ENCODE measurements at places on chromosomes 6 and 20. TPM values are rescaled to one million over a fixed set of nuclear protein-coding genes. Genes with fewer than 3 reads are reported as not detected.
A peak's percentile ranks its signal among the peaks of the same experiment; 100 is the strongest.

The ZNF831 gene
- total RNA-seq: not detected

The RAET1L gene
- not detected for total RNA-seq

GRCh38 chr6:16623731-16624130, 137.5 kb downstream of the ATXN1 start:
- DNase-seq: no peak

- DNase-seq: no peak
These were observed 129.9 kb downstream of the JARID2 start for GRCh38 chr6:15375638-15376290.

- DNase-seq: no peak
These were observed 234.1 kb downstream of the SOX4 start for GRCh38 chr6:21827425-21828202.

GRCh38 chr20:1035466-1035865, 33.4 kb upstream of the RSPO4 start:
- DNase-seq: no peak

GRCh38 chr6:27273783-27274182, 26.3 kb downstream of the PRSS16 start:
- no peak for DNase-seq

- no peak for DNase-seq
These were observed 13.6 kb downstream of the FAM83B start for GRCh38 chr6:54860132-54860531.

DNA sequence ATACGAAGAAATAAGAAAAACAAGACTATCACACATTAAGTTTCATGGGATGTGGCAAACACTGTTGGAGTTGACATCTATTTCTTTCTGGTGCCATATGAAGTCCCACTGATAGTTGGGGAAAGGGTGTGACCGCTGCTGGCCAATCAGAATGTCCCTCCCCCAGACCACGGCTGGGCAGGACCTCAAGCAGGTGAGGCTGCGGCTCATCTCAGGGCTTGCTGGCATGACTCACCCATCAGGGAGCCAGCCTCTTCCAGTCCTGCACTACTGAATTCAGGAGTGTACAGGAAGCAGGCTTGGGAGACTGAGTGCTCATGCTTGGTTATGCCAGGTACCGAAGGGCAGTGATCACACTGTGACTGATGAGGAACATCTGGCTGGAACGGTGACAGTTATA, 18.9 kb downstream of the PREP start:
- DNase-seq: no peak

- no peak for DNase-seq
These were observed 25.1 kb upstream of the SLC17A3 start for GRCh38 chr6:25899123-25899522.

GRCh38 chr20:25259788-25260254, 11.9 kb downstream of the PYGB start:
- no peak for DNase-seq

The MICB gene
- 9.0 TPM for total RNA-seq

The SPACA1 gene
- not detected for total RNA-seq

DNA sequence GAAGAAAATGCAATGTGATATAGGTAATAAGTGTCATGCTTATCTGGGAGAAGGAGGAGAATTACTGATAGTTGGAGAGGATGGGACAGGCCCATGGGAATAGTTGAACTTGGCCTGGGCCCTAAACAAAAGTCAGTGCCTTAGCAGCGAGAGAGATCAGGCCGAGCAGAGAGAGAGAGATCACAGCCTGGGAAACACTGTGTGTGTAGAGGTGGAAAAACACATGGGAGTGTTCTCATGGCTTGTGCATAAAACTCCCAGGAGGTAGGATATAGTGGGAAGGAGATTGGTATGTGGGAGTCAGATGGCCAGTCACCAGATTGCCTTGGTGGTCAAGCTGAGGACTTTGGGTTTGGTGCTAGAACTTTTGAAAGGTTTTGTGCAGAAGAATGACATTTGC, 47.6 kb downstream of the FIG4 start:
- DNase-seq: no peak

The DEFB124 gene
- total RNA-seq: not detected

The NKX2-2 gene
- total RNA-seq: not detected

DNA sequence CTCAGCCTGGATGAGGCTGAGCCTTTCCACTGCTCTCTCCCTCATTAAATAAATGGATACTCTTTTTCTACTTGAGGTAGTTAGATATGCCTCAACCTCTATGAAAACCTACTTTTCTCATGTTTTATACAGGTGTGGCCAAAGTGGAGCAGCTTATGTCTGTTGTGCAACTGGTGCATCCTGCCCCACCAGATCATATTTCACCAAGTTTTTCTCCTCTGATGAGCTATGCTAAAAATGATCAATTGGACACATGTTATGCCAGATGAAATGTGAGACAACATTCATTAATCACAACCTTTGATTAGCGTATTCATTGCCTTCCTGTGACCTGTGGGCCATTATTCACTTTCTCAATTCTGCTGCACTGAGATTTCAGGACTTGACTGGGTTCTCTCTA, 106.9 kb upstream of the NEDD9 start:
- DNase-seq: no peak

- no peak for DNase-seq
These were observed 4.8 kb downstream of the BMP7 start for GRCh38 chr20:57261457-57262251.

DNA sequence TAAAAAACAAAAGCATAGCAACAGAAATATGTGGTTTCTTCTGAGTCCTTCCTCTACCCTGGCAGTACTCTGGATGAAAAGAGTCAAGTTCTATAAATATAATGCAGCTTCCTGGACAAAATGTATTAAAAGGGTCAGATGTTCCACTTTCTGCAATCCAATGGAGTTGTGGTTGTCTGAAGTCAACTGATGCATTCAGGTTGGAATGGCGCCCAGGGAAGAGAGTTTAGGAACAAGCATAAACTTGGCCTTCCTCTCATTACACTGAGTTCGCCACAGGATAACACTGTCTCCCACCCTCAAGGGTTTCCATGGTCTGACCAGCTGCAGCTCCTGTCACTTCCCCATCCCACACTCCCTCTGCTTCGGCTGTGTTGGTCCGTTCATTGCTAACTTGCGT, 66.4 kb downstream of the PLEKHG1 start:
- DNase-seq: no peak

- DNase-seq: no peak
These were observed 23.5 kb downstream of the TM9SF4 start for GRCh38 chr20:32132911-32133549.

The RFX6 gene
- not detected for total RNA-seq

DNA sequence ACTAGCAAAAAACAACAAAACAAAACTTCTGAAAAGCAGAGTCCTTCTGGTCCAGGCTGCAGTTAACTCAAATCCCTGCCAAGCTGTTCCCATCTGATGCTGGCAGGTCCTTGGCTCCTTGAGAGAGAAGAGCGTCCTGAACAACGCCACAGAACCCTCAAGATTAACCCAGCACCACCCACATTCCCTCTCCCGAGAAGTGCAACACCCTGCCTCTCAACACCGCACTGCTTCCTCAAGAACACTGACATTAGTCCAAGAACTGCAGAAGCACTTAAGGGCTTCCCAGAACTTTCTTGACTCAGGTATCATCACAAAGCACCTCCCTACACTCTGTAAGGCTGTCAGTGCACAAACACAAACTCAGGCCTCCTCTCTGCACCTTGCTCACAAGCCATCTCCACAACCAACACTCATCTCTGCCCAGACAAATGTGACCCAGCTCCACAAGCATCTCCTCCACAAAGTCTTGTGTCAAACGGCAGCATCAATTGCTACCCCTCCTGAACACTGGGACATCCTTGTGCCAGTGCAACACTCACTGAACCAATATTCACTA, 7.5 kb downstream of the MRPL14 start:
- no peak for DNase-seq

The ADA gene
- 10.6 TPM for total RNA-seq

The PSORS1C2 gene
- not detected for total RNA-seq

DNA sequence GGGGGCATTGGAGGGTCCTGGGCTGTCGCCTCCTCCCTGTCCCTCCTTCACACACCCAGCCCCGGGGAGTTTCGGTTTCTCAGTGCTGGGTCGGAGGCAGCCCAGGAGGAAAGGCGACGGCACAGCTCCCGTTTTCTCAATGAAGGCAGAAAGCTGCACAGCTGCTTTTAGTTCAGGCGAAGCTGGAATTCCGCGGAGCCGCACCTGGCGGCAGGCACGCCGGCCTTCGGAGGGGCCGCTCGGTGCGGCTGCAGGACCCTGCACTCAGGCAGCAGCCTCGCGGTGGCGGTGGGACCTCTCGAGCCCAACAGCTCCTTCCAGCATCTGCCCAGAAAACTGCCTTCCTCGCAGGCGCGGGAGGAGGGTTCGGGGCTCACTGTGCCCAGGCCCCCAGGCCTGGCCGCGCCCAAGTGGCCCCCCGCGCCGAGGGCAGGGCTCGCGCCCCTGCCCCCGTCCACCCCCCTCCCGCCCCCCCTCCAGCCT, 4.6 kb downstream of the FOXQ1 start:
- DNase-seq: no peak

DNA sequence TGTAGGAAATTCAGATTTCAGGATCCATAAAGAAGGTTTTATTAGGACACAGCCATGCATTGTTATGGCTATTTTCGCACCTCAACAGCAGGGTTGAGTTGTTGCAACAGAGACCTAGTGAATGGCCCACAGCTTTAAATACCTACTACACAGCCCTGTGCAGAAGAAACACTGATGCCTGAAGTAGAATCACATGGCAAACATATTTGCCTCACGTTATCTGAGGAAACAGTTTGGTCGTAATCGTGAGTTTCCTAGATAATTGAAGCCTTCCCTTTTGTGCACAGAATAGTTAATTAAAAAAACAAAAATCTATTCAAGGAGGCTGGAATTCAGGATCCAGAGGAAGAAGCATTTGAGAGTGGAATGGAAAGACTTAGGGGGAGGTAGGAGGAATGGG, 55.1 kb downstream of the GCNT2 start:
- DNase-seq: no peak

The MLIP gene
- total RNA-seq: not detected

- DNase-seq: peak; percentile 59
These were observed 33.0 kb downstream of the FRMD1 start for GRCh38 chr6:168045706-168046620.

GRCh38 chr6:25441663-25442270, 162.6 kb downstream of the CARMIL1 start:
- no peak for DNase-seq

DNA sequence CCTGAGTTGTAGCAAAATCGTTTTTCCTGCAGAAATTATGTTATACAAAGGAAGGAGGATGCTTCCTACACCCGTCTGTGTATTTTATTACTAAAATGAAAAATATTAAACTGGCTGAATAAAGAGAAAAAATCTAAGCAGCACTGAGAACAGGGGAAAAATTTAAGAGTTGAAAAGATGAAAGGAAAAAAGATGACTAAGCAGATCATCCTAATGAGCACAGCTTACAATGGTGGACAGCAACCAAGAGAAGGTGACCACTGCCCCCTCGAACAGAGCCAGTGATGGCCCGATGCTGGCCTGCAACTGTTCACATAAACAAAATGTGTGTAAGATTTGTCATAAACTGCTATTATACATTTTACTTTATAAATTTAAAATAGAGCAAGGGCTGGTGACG, 4.2 kb downstream of the PROKR2 start:
- DNase-seq: no peak

DNA sequence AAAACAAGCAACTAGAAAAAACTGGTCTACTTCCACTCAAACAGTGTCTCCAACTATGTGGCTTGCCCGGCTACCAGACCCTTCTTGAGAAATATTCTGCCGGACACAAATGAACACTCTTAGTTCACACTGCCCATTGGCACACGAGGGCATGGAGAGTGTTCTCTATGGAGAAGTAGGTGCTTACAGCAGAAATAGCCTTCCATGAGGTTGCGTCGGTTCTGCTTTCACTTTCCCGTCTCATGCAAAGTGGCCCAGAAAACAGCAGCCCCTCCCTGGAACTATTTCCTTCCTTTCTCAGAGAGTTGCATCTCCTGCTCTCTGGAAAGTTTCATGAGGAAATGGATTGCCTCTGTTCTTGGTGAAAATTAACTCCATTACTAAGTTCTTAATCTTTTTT, 9.5 kb upstream of the HLA-DOA start:
- DNase-seq: no peak

The TMEM151B gene
- total RNA-seq: not detected

The FGD2 gene
- not detected for total RNA-seq

DNA sequence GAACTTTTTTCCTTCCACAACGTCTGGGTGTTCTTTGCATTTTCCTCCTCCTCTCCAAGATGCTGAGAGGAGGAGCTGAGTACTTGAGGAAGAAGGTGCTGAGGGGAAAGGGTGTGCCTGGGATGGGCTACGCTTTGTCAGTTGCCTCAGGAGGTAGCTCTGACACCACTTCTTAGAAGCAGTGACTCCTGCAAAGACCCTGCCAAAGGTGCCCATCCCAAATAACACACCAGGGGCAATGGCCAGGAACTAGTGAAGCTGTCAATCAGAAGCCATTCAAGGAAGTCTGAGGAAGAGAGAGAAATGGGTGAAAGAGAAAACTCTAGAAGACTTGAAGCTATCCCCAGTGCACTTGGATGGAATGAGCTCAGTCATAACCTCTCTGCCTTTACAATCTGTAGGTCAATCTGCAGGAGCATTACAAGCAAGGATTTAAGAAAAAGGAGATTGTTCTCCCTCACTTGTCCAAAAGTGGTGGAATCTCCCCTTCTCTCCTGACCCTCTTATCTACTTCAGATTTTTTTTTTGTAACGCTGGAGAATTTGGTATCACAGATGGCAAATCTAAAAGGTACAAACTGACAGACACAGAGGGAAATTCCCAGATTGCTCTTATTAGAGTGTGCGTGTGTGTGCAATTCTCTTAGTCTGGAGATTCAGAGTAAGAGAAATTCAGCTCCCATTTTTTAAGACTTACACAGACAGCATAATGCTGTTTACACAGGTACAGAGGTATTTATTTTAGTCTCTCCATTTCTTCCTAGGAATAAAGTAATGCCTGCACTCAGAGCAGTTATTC, 242.6 kb downstream of the GMPR start:
- DNase-seq: no peak

- DNase-seq: no peak
These were observed 469 bp downstream of the STX16 start for GRCh38 chr20:58651559-58651945.

The SYNJ2 gene
- 53.1 TPM for total RNA-seq

- no peak for DNase-seq
These were observed 56.1 kb downstream of the ADAT2 start for GRCh38 chr6:143394389-143394788.

DNA sequence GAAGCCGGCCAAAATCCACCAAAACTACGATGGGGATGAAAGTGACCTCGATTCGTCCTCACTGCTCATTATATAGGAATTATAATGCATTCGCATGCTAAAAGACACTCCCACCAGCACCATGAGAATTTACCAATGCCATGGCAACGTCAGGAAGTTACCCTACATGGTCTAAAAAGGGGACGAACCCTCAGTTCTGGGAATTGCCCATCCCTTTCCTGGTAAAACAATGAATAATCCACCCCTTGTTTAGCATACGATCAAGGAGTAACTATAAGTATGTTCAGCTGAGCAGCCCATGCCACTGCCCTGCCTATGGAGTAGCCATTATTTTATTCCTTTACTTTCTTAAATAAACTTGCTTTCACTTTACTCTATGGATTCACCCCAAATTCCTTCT, 20.1 kb upstream of the FAM110A start:
- no peak for DNase-seq

The SLC35F1 gene
- total RNA-seq: not detected

- no peak for DNase-seq
These were observed 3.8 kb upstream of the PDYN start for GRCh38 chr20:1997483-1998192.

The PNISR gene
- total RNA-seq: 53.5 TPM

Data from chondrocyte (in vitro differentiated cells).